ENCODE measurements at places on chromosomes 4 and X.

DNA sequence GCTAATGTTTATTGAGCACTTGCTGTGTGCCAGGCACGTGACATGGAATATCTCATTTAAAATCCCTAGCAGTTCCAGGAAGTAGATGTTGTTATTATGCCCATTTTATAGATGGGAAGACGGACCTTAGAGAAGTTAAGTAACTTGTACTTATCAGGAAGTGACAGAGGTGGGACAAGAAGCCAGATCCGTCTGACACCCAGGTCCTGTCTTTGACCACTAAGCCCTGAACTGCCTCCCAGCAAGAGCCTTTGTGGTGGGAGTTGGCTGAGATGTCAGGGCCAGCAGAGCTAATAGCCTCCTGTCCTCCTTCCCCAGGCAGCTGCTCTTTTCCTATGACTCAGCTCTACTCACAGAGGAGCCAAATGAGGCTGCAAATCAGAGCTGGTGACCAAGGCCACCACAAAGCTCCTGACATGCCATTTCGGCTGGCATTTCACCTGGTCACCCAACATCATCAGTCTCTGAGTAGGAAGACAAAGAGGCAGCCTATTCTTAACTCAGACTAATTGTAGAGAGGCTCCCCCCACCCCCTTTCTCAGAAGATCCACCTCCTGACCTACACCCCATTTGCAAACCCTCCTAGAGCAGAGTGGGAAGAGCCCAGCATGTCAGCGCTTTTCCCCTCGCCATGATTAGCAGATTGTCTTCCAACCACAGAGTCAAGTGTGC, 175.1 kb upstream of the KIT start:
- H3K27ac ChIP-seq, result no peak overlapping the region
- no peaks in the 10 kb centered on the region for H3K4me1 ChIP-seq
- H3K27me3 ChIP-seq, result no peaks in the 10 kb centered on the region
- H3K36me3 ChIP-seq, result no peaks in the 10 kb centered on the region
- no peak overlapping the region for H3K4me3 ChIP-seq

GRCh38 chrX:15751155-15751819, 13.2 kb downstream of the CA5B start:
- no peak overlapping the region for H3K4me3 ChIP-seq
- no peak overlapping the region for H3K27ac ChIP-seq
- peaks cover 13% of the 10 kb centered on the region for H3K36me3 ChIP-seq
- no peaks in the 10 kb centered on the region for H3K27me3 ChIP-seq

- H3K27ac ChIP-seq, result no peak overlapping the region
- DNase-seq, result peak; percentile 65
- H3K4me3 ChIP-seq, result no peak overlapping the region
Observed at GRCh38 chr4:14415146-14415545, 587.1 kb upstream of the CPEB2 start.

DNA sequence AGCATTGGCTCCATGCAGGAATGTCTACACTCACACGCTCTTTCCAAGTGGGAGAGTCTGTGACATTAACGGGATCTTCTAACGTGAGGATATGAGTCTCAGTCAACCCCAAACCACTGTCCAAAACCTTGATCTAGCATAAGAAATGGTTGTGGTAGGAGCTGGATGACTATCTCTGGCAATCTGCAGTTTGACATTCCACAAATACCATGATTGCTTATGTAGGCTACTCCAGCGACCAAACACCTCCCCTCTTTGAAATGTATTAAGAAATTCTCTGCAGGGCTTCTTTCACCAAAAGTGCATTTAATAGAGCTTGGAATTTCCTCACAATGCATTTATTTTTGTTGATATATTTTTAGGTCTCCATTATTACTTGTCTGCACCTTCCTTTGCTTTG, 14.1 kb upstream of the STX18 start:
- no peaks in the 10 kb centered on the region for H3K27me3 ChIP-seq
- peaks cover 18% of the 10 kb centered on the region for H3K36me3 ChIP-seq
- no peak overlapping the region for H3K27ac ChIP-seq
- no peak overlapping the region for H3K4me3 ChIP-seq

DNA sequence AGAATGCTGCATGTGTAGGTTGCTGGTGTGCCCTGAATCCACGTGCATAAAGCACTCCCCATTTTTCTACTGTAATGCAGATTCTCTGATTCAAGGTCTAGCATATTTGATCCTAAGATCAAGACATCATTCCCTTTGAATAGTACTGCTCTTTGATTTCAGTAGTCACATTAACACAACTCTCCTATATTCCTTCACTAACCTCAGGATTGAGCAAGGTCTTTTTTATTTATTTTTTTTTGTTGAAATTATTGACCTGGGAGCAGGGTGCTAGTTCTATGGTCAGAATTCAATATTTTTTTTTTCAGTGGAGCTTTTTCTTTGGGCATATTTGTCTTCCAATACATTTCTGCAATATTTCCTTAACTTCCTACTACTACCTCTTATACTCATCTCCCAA, 245.7 kb downstream of the RBMX2 start:
- H3K27me3 ChIP-seq, result no peaks in the 10 kb centered on the region
- no peaks in the 10 kb centered on the region for H3K36me3 ChIP-seq
- no peak for DNase-seq
- no peaks in the 10 kb centered on the region for H3K4me1 ChIP-seq
- H3K27ac ChIP-seq, result no peak overlapping the region

GRCh38 chrX:104319346-104319745, 64.6 kb upstream of the ESX1 start:
- H3K36me3 ChIP-seq, result no peaks in the 10 kb centered on the region
- no peak overlapping the region for H3K4me3 ChIP-seq
- no peak for DNase-seq
- H3K27me3 ChIP-seq, result no peaks in the 10 kb centered on the region
- no peak overlapping the region for H3K27ac ChIP-seq

DNA sequence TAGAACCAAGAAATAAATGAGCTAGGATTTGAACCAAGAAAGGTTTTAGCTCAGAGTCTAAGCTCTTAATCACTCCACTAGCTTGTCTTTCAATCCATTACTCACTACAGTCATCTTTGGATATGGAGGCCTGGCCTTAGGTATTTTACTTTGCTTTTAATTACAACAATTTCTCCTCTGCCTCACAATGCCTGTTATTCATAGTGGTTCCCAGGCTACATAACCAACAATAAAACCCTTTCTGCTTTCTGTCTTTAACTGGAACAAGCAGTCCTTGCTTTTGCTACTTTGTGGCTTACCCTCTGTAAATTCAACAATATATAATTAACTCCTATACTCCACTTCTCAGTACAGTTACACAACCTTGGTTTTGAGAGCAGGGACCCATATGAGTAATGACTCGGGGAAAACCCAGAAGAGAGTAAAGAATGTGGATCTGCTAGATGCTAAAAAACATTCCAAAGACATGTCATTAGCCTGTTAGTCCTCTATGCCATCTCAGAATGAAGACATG, 94.7 kb upstream of the NAP1L5 start:
- no peaks in the 10 kb centered on the region for H3K27me3 ChIP-seq
- H3K4me1 ChIP-seq, result no peaks in the 10 kb centered on the region
- DNase-seq, result no peak
- no peak overlapping the region for H3K4me3 ChIP-seq
- peak overlapping the region; percentile 2 for H3K27ac ChIP-seq
- no peaks in the 10 kb centered on the region for H3K36me3 ChIP-seq

DNA sequence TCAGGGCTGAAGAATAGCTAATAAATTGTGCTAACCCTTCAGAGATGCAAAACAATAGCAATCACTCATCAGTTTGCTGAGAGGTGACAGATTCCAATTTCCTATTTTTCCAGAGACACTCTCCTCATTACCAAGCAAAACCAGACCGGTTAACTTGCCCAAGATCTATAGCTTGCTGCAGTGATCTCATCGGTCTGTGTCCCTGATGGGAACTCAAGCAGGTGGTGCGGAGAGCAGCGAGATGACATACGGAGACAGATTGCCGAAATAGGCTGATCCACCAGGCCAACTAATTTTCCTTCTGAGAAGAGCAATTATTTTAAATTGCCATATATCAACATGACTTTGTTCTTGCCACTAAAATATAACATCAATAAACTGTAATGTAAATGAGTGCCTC, 10.5 kb upstream of the DCHS2 start:
- H3K4me1 ChIP-seq, result no peaks in the 10 kb centered on the region
- peaks cover 13% of the 10 kb centered on the region for H3K27me3 ChIP-seq
- H3K4me3 ChIP-seq, result no peak overlapping the region
- DNase-seq, result no peak

- H3K36me3 ChIP-seq, result no peaks in the 10 kb centered on the region
- no peak for DNase-seq
- no peaks in the 10 kb centered on the region for H3K27me3 ChIP-seq
- H3K4me1 ChIP-seq, result no peaks in the 10 kb centered on the region
- H3K4me3 ChIP-seq, result no peak overlapping the region
- no peak overlapping the region for H3K27ac ChIP-seq
Observed at GRCh38 chrX:136179133-136179532, 31.8 kb downstream of the FHL1 start.

GRCh38 chr4:113083346-113083745, 33.9 kb downstream of the ANK2 start:
- no peaks in the 10 kb centered on the region for H3K27me3 ChIP-seq
- H3K27ac ChIP-seq, result no peak overlapping the region
- H3K4me3 ChIP-seq, result no peak overlapping the region
- H3K4me1 ChIP-seq, result peaks cover 4% of the 10 kb centered on the region

DNA sequence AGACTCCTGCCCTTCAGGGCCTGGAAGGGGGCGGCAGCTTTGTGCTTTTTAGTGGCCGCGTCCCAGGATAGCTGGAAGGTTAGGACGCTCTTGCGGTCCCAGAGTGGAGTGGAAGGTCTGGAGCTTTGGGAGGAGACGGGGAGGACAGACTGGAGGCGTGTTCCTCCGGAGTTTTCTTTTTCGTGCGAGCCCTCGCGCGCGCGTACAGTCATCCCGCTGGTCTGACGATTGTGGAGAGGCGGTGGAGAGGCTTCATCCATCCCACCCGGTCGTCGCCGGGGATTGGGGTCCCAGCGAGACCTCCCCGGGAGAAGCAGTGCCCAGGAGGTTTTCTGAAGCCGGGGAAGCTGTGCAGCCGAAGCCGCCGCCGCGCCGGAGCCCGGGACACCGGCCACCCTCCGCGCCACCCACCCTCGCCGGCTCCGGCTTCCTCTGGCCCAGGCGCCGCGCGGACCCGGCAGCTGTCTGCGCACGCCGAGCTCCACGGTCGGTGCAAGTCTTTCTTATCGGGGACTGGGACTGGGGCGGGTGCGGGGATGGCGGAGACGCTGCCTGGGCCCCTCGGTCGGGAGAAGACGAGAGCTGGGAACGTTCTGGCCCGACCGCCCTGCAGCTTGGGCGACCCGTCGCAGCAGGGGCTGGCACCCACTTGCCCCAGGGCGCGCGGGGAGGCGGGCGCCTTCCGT, at the start of gene EDNRA:
TSS of gene EDNRA (plus strand) at position 207 of the 686 bp plus-strand sequence. CDS start 4,585 bp downstream, outside the sequence.
- H3K4me1 ChIP-seq, result no peaks in the 10 kb centered on the region
- H3K36me3 ChIP-seq, result peaks cover 19% of the 10 kb centered on the region
- no peak within 1 kb of the TSS for H3K27ac ChIP-seq
- H3K27me3 ChIP-seq, result no peaks in the 10 kb centered on the region

- no peak overlapping the region for H3K27ac ChIP-seq
- no peaks in the 10 kb centered on the region for H3K27me3 ChIP-seq
- DNase-seq, result no peak
- H3K4me1 ChIP-seq, result no peaks in the 10 kb centered on the region
- H3K36me3 ChIP-seq, result no peaks in the 10 kb centered on the region
Observed at GRCh38 chrX:97858592-97858991, 974.9 kb downstream of the RPA4 start.

DNA sequence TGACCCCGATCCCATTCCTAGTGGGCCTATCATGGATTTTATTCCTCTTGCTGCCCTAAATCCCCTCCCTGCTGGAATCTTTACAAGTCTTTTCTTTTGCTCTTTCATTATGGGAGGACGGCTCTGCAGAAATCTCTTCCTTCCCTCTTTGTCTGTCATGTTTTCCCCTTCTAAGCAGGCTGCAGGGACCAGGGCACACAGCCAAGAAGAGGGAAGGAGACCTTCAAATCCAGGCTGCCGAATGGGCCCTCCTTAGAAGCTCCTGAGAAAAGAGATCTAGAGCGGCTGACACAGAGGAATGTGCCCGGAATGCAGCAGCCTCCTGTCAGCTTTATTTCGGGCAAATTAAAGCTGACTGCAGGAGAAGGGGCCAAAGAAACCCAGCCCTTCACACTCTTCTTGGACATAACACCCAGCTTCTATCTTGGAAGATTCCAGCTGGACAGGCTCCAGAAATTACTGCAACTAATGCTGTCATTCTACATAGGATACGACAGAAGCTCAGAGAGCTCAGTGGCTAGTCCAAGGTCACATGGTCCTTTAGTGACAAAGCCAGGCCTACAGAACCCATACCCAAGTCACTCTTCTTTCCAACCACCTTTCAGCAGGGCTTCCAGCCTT, 187.8 kb upstream of the NHS start:
- H3K27ac ChIP-seq, result no peak overlapping the region
- H3K36me3 ChIP-seq, result no peaks in the 10 kb centered on the region
- H3K4me3 ChIP-seq, result no peak overlapping the region
- no peaks in the 10 kb centered on the region for H3K4me1 ChIP-seq

- no peaks in the 10 kb centered on the region for H3K27me3 ChIP-seq
- H3K4me3 ChIP-seq, result no peak overlapping the region
Observed at GRCh38 chrX:12567857-12568256, 223.4 kb upstream of the PRPS2 start.

DNA sequence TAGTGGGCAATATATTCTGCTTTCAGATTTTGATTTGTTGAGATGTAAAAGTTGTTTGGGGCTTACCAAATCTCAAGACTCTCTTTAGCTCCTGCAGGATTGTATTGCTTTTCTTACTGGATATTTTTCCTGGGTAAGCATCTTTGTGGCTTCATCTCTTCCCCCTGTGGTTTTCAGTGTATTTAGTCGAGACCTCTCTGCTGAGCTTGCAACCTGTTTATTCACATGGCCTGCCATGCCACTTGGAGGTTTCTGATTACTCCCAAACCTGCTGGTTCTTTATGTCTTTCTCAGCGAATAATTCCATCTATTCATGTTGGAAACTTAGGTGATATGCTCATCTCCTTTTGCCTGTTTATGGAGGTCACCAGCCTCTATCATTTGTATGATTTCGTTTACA, 10.9 kb downstream of the CCNG2 start:
- no peak overlapping the region for H3K4me3 ChIP-seq
- peaks cover 80% of the 10 kb centered on the region for H3K36me3 ChIP-seq
- H3K4me1 ChIP-seq, result peaks cover 4% of the 10 kb centered on the region
- DNase-seq, result no peak
- H3K27ac ChIP-seq, result no peak overlapping the region

DNA sequence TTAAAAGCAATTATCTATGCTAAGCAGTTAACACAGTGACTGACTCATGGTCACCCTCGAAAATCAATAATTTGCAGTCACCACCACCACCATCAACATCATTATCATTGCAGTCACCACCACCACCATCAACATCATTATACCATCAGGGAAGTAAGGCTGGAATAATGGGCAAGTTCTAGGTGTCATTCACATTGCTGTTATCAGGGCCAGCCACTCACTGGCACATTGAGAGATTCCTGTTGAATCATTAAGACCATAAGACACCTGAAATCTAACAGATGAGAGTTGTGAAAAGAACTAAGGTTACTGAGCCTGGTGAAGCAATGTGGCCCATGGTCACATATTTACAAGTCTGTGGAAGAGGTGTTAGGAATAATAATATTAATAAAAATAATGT, 247.7 kb upstream of the BOD1L1 start:
- H3K27ac ChIP-seq, result no peak overlapping the region
- no peak overlapping the region for H3K4me3 ChIP-seq
- H3K36me3 ChIP-seq, result no peaks in the 10 kb centered on the region
- no peak for DNase-seq
- H3K27me3 ChIP-seq, result no peaks in the 10 kb centered on the region

- no peak overlapping the region for H3K27ac ChIP-seq
- H3K4me1 ChIP-seq, result peaks cover 20% of the 10 kb centered on the region
- H3K4me3 ChIP-seq, result peak overlapping the region; percentile 27
- no peak for DNase-seq
Observed at GRCh38 chr4:16029262-16029661, 54.6 kb downstream of the PROM1 start.
